ENCODE measurements at places on chromosomes 2 and 18.

GRCh38 chr2:82412021-82412420, 2047.1 kb downstream of the SUCLG1 start:
- no peak for DNase-seq

DNA sequence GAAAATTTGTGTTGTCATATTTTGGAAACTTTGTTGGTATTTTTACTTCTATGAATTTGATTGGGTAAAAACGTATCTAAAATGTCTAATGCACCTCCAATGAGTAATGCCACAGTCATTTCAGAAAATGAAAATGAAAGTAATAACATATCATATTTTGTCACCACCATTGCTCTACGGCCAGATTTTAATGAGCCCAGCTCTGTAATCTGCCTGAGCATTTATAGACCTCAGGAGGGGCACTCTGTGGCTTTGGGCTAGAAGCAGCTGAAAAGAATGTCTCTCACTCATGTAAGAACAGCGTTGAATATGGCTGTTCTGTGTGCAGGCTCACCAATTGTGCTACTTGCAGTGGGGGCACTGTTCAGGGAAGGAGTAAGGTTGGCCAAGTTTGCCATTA, 32.7 kb upstream of the ABCA12 start:
- DNase-seq, result no peak

DNA sequence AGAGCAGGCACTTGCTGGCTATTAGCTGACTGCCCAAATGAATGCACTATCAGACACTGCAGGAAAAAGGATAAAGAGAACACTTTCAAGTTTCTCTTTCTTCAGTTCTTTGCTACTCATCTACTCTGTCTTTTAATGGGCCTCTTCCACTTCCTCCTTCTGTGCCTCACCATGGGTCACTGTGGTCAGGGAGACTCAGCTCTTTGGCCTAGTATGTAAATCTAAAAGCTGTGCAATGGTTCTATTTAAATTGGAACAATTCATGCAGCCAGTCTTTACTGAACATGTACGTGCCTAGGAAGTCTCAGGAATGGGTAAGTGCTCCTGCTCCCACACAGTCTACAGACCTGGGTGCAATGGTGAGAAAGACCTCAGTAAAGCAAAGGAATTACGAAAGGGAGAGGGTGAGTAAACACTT, 79.1 kb upstream of the DNMT3A start:
- no peak for DNase-seq

- no peak for DNase-seq
These were observed 103.0 kb downstream of the HNRNPLL start for GRCh38 chr2:38499548-38500282.

DNA sequence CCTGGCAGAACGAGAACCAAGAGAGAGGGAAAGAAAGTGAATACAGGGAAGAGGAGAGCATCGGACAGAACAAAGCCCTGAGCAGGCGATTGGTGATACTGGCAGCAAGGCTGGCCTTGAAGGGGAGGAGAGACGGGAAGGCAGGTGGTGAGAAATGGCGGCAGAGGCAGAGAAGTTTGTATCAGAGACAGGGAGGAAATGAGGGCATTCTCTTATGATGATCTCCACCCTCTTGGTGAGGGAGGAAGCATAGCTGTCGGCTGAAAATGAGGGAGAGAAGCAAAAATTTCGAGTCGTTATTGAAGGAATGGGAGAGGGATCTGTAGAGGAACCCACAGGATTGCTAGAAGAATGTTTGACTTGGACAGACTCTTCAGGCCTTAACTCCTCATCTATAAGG, 80.6 kb downstream of the CLIP4 start:
- DNase-seq, result no peak

All from PC-9 (cell line).